A549 treated with RU486 at 1 μM for 4 hours (cell line): ENCODE measurements at places on chromosomes 4 and X. TPM values are rescaled to one million over a fixed set of nuclear protein-coding genes. Genes with fewer than 3 reads are reported as not detected.

MAP9 gene
- 2.2 to 6.3 TPM (median 5.7 TPM) in 5 replicates for total RNA-seq

CLDN22 gene
- not detected in 5 replicates for total RNA-seq

MAMLD1 gene
- total RNA-seq, result 7.9 to 10.4 TPM (median 9.0 TPM) in 5 replicates

DCAF12L2 gene
- 0.08 to 0.25 TPM (median 0.14 TPM) in 4 of 5 replicates, not detected in the other for total RNA-seq

RASGEF1B gene
- 0.25 TPM in 1 of 5 replicates, not detected in the others for total RNA-seq

RS1 gene
- total RNA-seq, result not detected in 5 replicates

CYP4V2 gene
- 1.9 to 3.6 TPM (median 2.9 TPM) in 5 replicates for total RNA-seq

MTNR1A gene
- total RNA-seq, result 0.21 to 0.64 TPM (median 0.31 TPM) in 5 replicates

LEF1 gene
- 0.10 TPM in 1 of 5 replicates, not detected in the others for total RNA-seq

NKRF gene
- 14.4 to 19.9 TPM (median 18.5 TPM) in 5 replicates for total RNA-seq

C4orf51 gene
- total RNA-seq, result not detected in 5 replicates

SLC10A7 gene
- 1.1 to 3.0 TPM (median 2.1 TPM) in 5 replicates for total RNA-seq

CT45A5 gene
- total RNA-seq, result 0.26 TPM in 1 of 5 replicates, not detected in the others

AKAP4 gene
- not detected in 5 replicates for total RNA-seq

MSX1 gene
- 6.7 to 13.9 TPM (median 13.2 TPM) in 5 replicates for total RNA-seq

UGT8 gene
- 0.13 to 0.25 TPM (median 0.17 TPM) in 5 replicates for total RNA-seq

CA5B gene
- 2.3 to 2.9 TPM (median 2.6 TPM) in 5 replicates for total RNA-seq

RTL5 gene
- 1.9 to 2.9 TPM (median 2.4 TPM) in 5 replicates for total RNA-seq

CT45A2 gene
- not detected in 5 replicates for total RNA-seq

RAB39B gene
- total RNA-seq, result 0.62 to 0.94 TPM (median 0.64 TPM) in 5 replicates

DNAAF6 gene
- not detected in 5 replicates for total RNA-seq

VCX3B gene
- not detected in 5 replicates for total RNA-seq
